ENCODE measurements at places on chromosomes 4 and X.

- no peak for DNase-seq
These were observed 141.6 kb downstream of the KCNIP4 start for GRCh38 chr4:21806991-21807390.

GRCh38 chr4:98612318-98613250, 45.8 kb downstream of the TSPAN5 start:
- no peak for DNase-seq

GRCh38 chr4:155603360-155603891, 63.2 kb upstream of the GUCY1A1 start:
- DNase-seq = no peak

DNA sequence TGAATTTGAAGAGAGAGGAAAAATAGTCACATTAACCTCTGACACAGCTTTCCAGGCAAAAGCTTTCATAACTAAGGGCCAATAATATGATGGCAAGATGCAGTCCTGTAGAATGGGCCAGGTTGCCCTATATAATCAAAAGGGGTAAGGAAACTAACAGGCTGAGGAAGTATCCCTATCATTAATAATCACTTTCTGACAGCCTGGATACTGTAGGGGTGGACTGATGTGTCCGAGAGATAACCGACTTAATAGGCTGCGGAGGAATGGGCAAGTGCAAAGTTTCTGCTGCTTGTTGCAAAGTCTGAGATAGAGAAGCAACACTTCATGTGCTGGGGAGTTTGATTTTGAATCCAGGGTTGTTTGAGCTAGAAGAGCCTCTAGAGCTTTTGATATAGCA, 94.8 kb downstream of the DNAAF6 start:
- DNase-seq = no peak

DNA sequence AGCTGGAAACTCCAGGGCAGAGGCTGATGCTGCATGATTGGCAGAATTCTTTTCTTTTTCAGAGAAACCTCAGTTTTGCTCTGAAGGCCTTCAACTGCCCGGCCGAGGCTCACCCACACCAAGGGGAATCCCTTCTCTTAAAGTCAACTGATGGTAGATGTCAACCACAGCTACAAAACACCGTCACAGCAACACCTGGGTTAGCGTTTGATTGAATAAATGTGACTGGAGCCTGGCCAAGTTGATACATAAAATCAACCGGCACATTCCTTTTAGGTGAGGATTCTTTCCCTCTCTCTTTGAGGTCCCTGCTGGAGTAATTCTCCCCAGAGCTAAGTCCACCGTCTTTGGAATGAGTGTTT, 15.2 kb upstream of the KIAA0232 start:
- no peak for DNase-seq

GRCh38 chrX:143634309-143634662, 1.6 kb downstream of the SLITRK4 start:
- no peak for DNase-seq

GRCh38 chrX:153635788-153636668, 11.0 kb upstream of the DUSP9 start:
- DNase-seq = peak; percentile 11

DNA sequence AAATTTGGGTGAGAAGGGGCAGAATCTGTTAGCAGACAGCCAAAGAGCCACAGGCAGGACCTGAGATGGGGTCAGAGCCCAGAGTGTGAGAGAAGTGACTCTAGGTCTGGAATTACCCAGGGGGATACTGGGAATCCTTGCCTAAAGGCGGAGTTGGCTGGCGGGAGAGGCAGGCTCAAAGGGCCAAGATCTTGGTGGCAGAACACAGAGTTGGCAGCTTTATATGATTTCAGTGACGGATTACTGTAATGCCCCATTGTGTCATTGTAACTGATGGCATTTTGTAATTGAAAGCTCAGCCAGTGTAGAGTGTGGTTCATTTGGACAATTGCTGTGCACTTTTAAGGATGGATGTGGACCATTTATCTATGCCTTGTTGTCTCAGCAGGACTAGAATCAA, 77.3 kb downstream of the SMIM20 start:
- DNase-seq = no peak

Measured in CD4-positive, alpha-beta T cell treated with Interleukin-12 subunit alpha and Interleukin-12 subunit beta, for 1 hour (primary cell).